ENCODE measurements at places on chromosomes 13 and 19.
A peak's percentile ranks its signal among the peaks of the same experiment; 100 is the strongest.

- no peak for DNase-seq
Measured at GRCh38 chr13:93217721-93218261, 8.8 kb upstream of the GPC6 start.

GRCh38 chr13:60108589-60108988 is 55.1 kb downstream of the DIAPH3 start:
- no peak for DNase-seq

GRCh38 chr19:58479303-58479702 is 3.2 kb downstream of the ZNF446 start:
- no peak for DNase-seq

- DNase-seq: no peak
Measured at GRCh38 chr13:72317346-72318109, 409.9 kb downstream of the MZT1 start.

- DNase-seq: peak; percentile 47
Measured at GRCh38 chr19:32224371-32225244, 120.8 kb upstream of the ZNF507 start.

DNA sequence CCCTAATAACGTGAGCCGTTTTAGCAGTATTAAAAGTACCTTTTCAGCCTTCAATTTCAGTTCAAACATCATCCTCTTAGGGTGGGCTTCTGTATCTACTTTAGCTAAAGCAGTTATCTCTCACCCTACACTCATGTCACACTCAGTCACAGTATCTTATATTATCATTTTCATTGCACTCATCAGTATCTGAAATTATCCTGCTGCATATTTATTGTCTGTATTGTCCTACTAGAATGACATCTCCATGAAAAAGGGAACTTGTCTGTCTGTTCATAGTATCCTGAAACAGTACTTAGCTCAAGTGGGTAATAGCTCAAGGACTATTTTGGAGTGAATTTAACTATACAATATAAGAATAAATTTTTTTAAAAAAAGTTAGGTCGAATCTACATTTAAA is 19.9 kb upstream of the RFC3 start:
- no peak for DNase-seq

- DNase-seq: no peak
Measured at GRCh38 chr19:6685962-6686627, 16.1 kb upstream of the TNFSF14 start.

GRCh38 chr13:42086582-42086981 is 38.1 kb downstream of the DGKH start:
- DNase-seq: no peak

- no peak for DNase-seq
Measured at GRCh38 chr13:99709134-99709533, 207.9 kb downstream of the TM9SF2 start.

GRCh38 chr19:7851623-7852500 is 21.8 kb downstream of the EVI5L start:
- DNase-seq: no peak

- DNase-seq: no peak
Measured at GRCh38 chr19:6730941-6731670, 6.3 kb downstream of the GPR108 start.

DNA sequence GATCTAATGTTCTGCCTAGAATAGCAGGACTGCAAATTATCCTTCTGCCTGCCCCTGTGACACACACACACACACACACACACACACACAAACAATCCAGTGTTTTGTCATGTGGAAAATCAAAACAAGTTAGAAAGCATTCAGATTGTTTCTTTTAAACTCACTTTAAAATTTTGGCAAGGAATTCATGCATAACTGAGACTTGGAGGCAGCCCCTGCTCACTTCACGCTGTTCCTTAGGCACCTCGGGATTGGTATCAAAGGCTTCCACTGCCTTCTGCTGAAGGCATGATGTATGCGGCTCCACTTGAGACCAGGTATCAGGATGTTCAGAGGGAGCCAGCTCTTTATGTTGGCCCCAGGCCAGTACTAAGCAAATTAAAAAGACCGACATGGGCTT is 158.7 kb downstream of the OXGR1 start:
- DNase-seq: no peak

GRCh38 chr13:39510316-39510695 is 92.7 kb downstream of the LHFPL6 start:
- no peak for DNase-seq

- no peak for DNase-seq
Measured at GRCh38 chr19:14146789-14147216, 10.4 kb upstream of the ASF1B start.

GRCh38 chr13:97224544-97225300 is 2.6 kb downstream of the MBNL2 start:
- DNase-seq: no peak

GRCh38 chr13:50074843-50075242 is 59.6 kb downstream of the KCNRG start:
- no peak for DNase-seq

DNA sequence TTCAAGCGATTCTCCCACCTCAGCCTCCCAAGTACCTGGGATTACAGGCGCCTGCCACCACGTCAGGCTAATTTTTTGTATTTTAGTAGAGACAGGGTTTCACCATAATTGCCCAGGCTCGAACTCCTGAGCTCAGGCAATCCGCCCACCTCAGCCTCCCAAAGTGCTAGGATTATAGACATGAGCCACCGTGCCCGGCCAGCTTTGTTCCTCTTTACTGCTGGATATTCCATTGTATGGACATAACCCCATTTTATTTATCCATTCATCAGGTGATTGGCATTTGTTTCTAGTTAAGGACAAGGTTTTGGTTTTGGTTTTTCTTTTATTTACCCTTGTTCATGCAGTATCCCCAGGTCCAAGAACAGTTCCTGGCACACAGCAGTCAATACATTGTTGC is 4.1 kb upstream of the RPS9 start:
- DNase-seq: no peak

DNA sequence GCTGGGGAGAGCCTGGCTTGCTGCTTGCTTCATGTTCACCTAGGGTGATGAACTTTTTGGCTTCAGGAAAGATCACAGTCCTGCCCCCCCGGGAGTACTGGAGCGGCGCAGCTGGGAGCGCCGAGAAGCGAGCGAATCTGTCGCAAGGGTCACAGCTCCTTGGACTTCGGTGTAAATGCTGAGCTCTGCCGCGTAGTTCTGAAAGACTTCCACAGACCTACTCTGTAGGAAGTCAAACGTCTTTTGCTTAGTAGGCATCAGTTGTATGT is 2.7 kb downstream of the ING1 start:
- DNase-seq: no peak

DNA sequence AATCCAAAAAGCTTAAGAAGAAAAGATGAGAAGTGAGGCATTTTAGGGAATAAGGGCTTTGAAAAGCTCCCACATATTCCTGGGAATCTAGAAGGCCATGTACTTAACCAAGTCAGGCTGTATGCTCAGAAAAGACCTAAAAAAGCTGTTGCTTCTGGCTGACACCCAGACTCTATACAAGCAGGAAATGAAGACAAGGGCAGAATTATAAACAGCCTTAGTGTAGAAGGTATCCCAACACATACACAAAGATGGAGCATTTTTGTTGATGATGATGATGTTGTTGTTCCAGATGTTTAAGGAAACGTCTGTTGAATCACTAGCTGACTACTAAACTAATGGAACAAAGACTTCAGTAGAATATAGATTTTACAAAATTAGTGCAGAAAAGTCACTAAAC is 26.1 kb upstream of the N4BP2L1 start:
- DNase-seq: no peak

DNA sequence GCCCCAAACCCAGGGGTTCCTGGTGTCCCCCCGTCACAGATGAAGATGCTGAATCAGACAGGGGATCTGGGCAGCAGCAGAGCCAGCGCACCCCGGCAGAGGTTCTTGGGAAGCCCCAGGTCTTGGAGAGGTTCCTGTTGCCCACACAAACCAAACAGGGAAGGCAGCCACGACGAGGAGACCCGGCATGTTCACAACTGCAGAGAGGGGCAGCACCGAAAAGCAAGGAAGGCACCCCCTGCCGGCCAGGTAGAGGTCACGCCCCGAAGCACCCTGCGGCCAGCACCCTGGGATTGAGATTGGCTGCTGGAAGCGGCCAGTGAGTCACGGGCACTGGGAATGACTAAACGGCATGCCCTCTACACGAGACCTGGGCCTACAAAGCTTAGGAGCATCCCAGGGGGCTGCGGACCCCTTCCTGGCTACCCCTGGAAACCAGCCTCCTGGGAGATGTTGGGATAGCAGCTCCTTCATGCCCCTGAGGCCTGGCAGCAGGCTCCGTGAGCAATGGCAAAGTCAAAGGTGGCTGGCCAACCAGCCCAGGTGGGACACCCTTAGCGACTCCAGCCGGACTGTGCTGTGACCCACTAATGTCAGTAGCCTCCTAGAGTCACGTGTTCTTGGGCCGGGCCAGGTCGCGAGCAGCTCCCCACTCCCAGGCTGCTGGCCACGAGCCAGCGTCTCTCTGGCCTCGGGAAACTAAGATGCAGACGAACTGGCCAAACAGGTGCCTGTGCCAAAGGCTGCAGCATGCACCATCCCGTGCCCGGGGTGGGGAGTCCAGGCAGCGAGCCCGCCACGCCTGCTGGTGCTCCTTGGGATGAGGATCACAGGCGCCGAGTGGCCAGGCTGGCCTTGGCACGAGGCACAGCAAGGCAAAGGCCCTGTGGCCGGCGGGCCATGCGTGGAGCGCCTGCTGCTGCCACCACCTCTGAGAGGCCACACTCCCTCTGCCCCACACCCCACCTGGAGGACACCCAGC is 43.2 kb downstream of the MLLT1 start:
- no peak for DNase-seq

- no peak for DNase-seq
Measured at GRCh38 chr19:23415561-23416191, 20.4 kb upstream of the ZNF91 start.

- DNase-seq: no peak
Measured at GRCh38 chr13:110431425-110432294, 124.6 kb downstream of the COL4A2 start.

DNA sequence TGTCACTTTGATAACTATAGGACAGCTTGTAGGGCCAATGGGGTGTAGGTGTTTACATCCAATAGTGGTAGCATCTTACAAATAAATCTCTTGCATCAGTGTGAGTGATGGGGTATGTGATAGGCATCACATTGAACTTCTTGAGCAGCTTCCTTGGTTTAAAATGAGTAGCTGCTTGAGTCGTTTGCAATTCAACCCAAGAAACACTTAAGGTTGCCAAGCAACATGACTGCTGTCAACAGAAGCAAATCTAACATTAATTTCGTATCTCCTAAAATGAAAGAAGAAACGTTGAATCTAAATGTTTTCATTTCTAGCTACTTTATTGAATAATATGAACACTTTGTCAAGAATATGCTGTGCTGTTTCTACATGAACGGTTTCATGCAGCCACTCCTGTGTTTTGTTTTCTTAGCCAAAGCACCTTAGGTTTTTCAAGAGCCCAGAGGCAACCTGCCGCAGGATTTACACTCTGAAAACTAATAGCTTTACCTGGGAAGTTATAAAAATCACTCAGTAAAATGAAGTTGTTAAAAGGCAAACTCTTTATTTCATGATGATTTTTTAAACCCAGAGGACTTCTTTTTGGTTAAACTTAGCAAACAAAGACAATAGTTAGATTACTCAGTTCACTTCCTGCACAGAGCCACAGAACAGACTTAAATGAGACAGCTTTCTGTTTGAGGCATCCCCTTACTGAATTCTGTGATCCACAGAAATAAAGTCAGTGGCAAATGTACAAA is 305.2 kb downstream of the MTUS2 start:
- no peak for DNase-seq

DNA sequence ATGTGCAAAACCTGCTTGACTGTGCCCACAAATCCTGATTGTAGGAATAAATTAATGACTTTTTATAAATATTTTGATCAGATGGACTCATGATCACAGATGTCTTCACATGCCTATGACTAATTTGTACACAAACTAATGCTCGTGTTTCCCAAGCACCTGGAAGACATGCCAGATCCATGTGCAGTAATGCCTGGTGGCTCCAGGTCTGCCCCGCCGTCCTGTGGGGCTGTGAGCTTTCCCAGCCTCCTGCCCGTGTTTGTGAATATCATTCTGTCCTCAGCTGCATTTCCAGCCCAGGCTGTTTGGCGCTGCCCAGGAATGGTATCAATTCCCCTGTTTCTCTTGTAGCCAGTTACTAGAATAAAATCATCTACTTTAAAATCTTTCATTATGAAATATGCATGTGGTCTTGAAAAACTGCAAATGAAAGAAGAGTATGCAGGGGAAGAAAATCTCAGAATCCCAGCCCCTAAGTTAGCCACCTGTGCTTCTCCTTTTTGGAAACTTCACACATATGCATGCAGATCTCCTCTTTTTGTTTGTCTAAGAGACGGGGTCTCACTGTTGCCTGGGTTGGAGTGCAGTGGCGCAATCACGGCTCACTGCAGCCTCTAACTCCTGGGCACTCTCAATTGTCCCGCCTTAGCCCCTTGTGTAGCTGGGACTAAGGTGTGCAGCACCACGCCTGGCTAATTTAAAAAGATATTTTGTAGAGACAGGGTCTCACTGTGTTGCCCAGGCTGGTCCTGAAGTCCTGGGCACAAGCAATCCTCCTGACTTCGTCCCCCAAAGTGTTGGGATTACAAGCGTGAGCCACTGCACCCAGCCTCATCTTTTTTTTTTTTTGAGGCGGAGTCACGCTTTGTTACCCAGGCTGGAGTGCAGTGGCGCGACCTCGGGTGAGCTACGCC is 6.2 kb downstream of the RPL28 start:
- DNase-seq: no peak

DNA sequence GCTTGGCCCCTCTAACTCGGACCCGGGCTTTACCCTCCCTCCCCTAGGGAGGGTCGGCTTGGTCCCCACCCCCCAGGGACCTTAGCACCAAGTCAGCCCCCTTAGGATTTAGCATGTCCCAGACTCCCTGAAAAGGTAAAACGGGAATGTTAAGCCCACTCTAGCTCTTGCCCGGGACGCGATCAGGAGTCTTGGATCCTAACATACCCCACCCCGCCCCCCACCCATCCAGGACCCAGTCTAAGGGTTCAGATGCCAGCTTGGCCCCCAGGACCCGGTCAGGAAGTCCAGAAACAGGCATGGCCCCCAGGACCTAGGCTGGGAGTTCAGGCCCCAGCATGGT is 437 bp downstream of the EPOR start:
- no peak for DNase-seq

DNA sequence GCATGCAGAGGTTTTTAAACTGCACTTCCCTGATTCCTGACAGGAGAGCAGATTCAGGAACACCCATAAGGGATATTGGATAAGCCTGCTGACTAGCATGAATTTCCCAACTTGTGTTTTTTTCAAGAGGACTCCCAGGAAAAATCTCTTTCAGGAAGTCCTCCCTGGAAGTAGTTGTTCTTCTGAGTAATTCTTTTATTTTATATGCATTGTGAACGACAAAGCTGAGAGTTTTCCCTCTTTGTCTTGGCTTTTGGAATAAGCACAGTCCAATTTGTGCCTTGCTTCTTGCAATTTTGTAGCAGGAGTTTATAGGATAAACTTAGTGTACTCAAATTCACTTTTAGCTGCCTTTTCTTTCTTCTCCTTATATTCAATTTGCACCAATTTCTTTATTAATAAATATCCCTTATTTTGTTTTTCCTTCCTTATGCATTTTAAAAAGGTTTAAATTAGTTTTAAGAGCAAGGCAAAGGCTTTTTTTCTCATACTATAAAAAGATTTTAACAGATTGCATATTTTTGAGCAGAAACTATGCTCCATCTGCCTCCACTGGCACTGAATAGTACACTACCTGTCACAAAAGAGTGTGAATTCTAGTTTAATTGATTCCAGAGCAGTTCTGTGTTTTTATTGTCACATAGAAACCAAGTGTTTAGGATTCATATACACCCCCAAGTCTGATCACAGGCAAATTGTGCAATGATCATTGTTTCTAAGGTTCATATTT is 543.3 kb upstream of the SPRY2 start:
- DNase-seq: no peak

GRCh38 chr13:29464105-29464679 is 131.3 kb downstream of the SLC7A1 start:
- DNase-seq: no peak
